Stimulated activated CD4-positive, alpha-beta T cell treated with anti-CD3 and anti-CD28 coated beads, TNF-alpha, amount 100 ng/mL, for 24 hours (primary cell): ENCODE measurements at places on chromosomes 5 and 9.

DNA sequence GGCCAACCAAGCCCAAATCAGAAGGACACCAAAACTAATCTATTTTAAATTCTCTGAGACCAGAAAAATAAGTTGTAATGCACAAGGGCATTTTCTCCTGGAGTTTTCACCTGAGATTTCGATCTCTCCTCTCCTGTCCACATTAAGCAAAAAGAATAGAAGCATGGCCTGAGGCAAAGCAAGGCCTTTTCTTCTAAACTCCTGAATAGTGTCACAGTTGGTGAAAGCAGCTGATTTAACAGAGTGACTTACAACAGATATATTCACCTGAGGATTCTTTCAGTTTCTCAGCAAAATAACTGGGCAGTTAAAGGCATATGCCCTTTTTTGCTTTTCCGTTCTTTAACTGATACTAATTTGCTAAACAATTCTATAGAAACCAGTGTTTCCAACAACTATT, 547.7 kb downstream of the EFNA5 start:
- DNase-seq = no peak

GRCh38 chr5:104628911-104629310, 1066.3 kb upstream of the NUDT12 start:
- DNase-seq = no peak

GRCh38 chr9:98099346-98099745, 19.7 kb downstream of the TRIM14 start:
- no peak for DNase-seq

GRCh38 chr5:92884469-92884868, 696.5 kb downstream of the NR2F1-AS1 start:
- DNase-seq = no peak

- DNase-seq = no peak
Observed at GRCh38 chr5:73722231-73722630, 96.2 kb downstream of the ARHGEF28 start.

DNA sequence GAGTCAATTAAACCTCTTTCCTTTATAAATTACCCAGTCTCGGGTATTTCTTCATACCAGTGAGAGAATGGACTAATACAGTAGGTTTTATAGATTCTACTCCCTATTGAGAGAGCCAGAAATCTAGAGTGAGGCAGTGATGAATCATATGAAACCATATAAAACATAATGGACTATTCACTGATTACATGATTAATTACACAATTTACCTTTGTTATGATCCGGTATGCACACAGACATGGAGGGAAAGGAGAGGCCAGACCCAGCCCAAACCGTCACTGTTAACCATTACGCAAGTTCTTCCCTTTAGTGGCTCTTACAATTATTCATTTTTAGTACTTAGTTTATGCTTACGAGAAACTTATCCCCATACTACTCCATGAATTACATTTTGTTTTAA, 205.0 kb downstream of the DNAH5 start:
- no peak for DNase-seq

- no peak for DNase-seq
Observed at GRCh38 chr5:161167016-161167767, 315.2 kb upstream of the ATP10B start.

DNA sequence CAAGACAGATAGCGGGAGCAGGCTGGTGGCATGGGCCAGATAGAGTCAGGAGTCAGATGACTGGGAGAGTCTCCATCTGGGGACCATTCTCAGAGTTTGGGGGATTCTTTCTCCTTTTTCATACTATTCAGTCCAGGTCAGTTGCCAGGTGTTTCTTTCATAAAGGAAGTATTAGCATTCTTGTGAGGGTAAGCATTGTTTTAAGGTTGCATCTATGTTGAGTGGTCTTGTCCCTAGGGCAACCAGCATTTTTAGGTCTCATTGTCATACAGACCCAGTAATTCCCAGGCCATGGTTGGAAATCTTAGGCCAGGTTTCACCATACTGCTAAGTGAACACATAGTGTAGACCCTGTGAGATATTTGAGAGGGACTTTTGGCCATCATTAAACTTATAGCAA, 122.3 kb upstream of the POC5 start:
- no peak for DNase-seq

DNA sequence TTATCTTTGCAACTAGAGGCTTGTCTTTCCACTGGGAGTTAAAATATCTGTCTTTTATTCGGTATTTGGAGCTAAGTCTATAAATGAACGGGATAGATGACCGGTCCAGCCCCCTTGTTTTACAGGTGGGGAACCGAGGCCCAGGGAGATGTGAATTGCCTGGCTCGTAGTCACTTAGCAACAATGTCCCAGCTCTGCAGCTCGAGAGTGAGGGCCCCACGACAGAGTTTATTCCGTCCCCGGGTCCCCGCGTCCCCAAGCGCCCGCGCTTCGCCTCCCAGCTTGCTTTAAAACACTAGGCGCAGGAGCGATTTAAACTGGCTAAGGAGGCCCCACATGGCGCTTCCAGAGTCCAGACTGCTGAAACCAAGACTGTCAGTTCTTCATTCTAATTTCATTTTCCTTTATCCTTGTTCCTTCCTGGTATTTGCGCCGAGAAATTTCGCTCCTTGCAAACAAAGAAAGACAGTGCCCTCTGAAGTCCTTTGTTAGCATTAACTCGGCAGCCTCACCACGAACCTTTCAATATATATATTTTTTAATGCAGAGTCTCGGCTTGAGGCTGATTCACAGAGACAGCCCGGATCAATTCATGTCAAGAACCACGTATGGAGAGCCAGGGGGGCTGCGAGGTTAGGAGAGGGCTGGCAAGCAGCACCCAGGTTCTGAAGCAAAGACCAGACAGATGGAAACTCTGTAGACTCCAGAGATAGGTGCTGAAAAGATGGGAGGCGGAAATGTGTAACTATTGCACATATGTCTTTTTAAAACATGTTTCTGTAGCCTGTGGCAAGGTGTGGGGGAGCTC, 1.4 kb upstream of the ENC1 start:
- no peak for DNase-seq

DNA sequence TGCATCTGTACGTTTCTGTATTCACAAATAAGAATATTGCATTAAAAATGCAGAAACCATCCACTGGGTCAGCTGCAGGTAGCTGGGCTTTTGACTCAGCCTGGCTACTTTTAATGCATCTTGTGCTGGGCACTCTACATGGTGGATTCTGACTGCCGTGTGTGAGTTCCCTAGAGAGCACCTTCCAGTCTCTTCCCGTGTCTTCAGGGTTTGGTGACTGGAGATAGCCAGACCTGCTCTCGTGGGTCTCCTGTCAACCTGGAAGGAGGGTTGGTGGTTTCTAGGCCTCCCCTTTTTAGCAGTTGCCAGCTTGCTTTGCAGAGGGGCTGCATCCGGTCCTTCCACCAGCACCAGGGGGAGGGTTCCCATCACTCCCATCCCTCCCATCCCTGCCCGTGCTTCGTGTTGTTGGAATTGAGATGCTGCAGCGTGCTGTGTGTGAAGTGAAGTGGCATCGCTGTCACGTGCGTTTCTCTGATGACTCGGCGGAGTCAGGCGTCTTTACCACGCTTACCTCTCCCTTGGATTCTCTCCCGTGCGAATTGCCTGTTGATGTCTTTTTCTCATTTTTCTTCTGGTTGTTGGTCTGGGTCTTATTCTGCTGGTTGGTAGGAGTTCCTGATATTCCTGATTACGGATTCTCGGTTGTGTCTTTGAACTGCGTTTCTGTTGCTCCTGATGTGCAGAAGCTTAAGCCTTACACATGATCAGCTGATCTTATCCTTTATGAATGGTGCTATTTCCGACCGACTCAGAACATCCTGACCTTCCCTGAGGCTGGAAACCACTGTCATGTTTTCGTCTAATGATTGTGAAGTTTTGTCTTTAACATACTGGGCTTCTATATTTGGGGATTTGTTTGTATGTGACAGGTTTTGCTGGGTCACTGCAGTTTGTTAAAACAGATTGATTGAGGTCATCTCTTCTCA, 16.9 kb downstream of the FBXW5 start:
- no peak for DNase-seq

GRCh38 chr5:134563962-134564361, 38.5 kb downstream of the JADE2 start:
- no peak for DNase-seq
